Stimulated activated CD4-positive, alpha-beta T cell treated with anti-CD3 and anti-CD28 coated beads, Interleukin-15, amount 100 ng/mL, for 48 hours (primary cell): ENCODE measurements at places on chromosomes 4 and X.

GRCh38 chr4:150722908-150723362 lies 141.0 kb downstream of the MAB21L2 start:
- no peak for DNase-seq

GRCh38 chrX:39773923-39774773 lies 323.6 kb downstream of the BCOR start:
- DNase-seq: no peak

- no peak for DNase-seq
Observed at GRCh38 chr4:88821522-88821921, 123.9 kb upstream of the NAP1L5 start.

DNA sequence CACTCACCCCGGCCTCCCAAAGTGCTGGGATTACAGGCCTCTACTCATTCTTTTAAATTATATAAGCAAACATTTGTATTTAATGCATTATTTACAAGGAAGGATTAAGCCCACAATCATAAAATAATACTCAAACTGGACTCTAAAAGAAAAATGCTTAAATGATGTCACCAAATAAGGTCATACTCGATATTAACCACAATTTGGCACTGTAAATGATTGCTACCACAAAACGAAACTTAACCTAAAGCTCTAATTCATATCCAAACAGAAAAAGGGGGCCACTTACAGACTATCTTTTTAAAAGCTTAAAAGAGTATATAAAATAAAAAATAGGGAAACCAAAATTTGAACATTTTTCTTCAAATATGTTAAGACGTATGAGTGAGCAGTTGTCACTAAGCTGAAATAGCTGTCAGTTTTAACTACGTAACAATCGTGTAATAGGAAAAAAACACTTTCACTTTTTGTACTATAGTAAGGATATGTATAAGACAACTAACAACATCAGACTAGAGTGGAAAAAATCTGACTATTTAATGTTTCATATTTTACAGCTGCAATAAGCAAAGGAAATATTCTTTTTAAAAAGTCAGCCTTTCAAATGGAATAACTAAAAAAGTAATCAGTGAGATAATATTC lies 108.2 kb upstream of the GPR34 start:
- DNase-seq: no peak

GRCh38 chr4:177489471-177490246 lies 47.4 kb upstream of the AGA start:
- DNase-seq: no peak

DNA sequence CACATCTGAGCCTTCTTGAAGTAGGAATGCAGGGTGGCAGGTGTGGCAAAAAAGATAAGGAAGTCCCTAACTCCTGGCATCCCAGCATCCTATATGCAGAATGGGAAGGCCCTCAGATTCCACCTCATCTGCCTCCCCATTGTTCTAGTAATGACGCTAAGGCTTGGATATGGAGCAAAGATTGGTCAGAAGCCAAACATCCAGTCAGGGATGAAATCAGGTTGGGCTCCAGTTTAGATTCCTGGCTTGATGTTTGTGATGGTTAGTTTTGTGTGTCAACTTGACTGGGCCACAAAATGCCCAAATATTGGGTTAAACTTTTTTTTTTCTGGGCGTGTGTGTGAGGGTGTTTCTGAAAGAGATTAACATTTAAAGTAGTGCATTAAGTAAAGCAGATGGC lies 39.6 kb upstream of the MAGEA4 start:
- no peak for DNase-seq

DNA sequence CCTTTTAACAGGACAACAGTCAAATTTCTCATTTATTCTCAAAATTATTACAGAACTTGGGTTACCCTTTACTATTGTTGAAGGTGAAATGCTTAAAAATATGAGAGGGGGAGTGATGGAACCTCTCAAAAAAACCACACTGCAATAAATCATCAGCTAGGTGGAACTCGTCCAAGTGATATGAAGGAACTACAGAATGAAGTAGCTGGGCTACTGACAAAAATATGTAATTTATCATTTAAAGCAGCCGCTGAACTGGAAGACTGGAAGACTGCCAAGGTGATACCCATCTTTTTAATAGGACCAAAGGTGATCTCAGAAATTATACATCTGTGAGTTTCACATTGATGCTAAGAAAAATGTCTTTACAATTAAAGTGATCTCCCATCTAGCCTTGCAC lies 597.7 kb upstream of the TENM3 start:
- DNase-seq: no peak

GRCh38 chrX:38260231-38260630 lies 39.6 kb upstream of the SRPX start:
- DNase-seq: no peak

DNA sequence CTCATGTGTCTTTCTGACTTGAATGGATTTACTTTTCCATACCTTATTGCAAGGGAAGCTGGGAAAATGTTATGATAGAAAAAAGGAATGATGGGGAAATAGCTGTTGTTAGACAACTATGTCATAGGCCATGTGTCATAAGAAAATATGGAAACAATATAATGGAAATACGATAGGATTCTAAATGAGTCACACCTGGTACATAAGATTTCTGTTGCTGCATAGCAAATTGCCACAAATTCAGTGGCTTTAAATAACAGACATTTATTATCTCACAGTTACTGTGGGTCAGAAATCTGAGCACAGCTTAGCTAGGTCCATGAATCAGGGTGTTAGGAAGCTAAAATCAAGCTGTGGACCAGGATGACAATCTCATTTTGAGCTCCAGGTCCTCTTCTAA lies 44.6 kb upstream of the ANKRD50 start:
- no peak for DNase-seq

GRCh38 chr4:172410363-172410762 lies 597.2 kb downstream of the GALNTL6 start:
- no peak for DNase-seq

DNA sequence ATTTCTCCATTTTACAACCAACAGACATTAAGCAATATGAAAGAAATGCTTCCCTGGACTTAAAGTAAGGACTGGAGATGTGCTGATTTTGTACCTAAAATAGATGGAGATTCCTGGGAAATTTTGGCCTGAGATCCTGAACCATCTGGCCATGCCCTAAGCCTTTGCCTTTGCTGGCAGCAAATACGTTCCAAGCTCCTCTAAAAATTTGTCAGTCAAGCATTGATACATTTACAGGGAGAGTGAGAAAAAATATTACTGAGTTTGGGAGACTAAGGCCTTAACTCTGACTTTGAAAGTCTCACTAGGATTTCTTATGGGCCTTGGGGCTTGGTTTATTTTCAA lies 63.9 kb downstream of the FHDC1 start:
- no peak for DNase-seq

GRCh38 chr4:76626686-76627465 lies 191.8 kb downstream of the SHROOM3 start:
- DNase-seq: no peak

DNA sequence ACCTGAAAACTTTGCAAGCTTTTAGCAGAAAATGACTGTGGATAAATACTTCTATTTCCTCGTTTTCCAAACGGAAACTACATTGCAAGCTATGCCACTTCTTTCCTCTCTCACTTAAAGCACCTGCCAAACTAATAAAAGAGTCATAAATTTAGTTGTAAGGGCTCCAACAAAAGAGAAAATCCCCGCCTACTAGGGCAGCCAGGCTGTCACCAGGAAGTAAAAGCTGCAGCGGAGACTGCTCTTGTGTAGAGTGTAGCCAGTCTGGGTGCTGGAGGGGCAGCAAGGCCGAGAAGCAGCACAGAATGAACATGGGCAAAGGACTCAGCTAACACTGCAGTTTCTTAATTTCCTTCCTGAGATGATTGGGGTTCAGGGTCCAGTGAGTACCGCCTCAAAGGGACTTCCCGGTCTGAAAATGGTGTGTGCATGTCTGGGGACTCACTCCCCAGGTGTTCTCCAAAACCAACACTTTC lies 89.3 kb upstream of the MAML3 start:
- no peak for DNase-seq

GRCh38 chr4:165970703-165971420 lies 97.8 kb downstream of the TLL1 start:
- no peak for DNase-seq

DNA sequence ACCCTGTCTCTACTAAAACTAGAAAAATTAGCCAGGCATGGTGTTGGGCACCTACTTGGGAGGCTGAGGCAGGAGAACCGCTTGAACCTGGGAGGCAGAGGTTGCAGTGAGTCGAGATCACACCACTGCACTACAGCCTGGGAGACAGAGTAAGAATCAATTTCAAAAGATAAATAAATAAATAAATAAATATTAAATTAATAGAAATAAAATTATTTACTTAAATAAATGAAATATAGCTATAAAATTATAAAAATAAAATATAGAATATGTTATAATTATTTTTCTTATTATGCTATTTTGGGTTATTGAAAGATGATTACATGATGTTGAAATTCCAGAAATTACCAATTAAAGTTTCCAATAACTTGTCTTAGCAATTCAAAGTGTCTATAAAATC lies 1029.8 kb upstream of the AGA start:
- DNase-seq: no peak

DNA sequence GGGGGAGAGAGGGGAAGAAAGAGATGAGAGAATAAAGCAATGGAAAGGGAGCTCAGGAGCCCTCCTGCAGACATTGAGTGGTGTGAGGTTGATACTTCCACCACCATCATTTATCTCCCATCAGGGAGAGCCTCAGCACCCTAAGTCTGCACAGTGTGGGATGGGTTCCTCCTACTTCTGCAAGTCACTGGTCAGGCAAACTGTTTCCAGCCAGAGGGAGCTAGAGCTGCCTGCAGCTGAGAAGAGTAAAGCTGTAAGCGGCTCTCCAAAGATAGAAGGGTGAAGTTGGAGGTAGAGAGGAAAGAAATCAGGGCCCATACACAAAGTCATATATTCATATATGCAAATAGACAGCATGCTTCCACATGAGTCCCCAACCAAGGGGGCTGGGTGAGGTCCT lies 21.9 kb upstream of the ZNF81 start:
- no peak for DNase-seq

GRCh38 chr4:84498935-84499623 lies at the start of gene NKX6-1:
TSS of gene NKX6-1 (minus strand) at chr4:84499292. CDS start at chr4:84498228, 1,064 bp downstream.
- DNase-seq: no peak

DNA sequence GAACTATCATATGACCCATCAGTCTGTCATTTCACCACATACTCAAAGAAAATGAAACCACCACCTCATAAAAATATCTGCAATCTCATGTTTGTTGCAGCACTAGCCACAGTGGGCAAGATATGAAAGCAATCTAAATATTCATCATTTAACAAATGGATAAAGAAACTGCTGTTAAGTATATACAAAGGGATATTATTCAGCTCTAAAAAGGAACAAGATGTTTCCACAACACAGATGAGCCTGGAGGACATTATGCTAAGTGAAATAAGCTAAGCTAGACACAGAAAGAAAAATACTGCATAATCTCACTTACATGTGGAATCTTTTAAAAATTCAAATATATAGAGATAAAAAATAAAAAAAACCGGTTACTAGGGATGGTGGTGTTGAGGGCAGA lies 108.2 kb upstream of the BRWD3 start:
- DNase-seq: no peak
